CD4-positive, alpha-beta T cell treated with Interleukin-2 at 100 ng/mL for 4 hours (primary cell): ENCODE measurements at places on chromosomes 3 and 15.

DNA sequence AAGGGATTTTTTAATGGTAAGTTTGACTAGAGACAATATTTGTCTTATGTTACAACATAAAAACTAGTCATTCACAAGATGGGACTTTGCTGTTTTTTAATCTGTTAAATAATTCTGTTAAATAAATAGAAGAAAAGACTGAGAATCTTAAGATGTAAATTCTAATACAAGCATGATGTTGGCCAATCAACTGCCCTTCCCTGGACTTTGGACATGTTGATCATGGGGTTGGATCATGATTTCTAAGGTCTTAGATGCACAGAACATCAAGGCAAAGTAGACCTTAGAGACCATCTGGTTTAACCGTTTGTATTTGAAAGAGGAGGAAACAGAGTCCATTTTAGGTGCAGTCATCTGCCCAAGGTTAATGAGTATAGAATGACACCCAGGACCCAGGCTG is 10.9 kb downstream of the MASP1 start:
- DNase-seq, result no peak

DNA sequence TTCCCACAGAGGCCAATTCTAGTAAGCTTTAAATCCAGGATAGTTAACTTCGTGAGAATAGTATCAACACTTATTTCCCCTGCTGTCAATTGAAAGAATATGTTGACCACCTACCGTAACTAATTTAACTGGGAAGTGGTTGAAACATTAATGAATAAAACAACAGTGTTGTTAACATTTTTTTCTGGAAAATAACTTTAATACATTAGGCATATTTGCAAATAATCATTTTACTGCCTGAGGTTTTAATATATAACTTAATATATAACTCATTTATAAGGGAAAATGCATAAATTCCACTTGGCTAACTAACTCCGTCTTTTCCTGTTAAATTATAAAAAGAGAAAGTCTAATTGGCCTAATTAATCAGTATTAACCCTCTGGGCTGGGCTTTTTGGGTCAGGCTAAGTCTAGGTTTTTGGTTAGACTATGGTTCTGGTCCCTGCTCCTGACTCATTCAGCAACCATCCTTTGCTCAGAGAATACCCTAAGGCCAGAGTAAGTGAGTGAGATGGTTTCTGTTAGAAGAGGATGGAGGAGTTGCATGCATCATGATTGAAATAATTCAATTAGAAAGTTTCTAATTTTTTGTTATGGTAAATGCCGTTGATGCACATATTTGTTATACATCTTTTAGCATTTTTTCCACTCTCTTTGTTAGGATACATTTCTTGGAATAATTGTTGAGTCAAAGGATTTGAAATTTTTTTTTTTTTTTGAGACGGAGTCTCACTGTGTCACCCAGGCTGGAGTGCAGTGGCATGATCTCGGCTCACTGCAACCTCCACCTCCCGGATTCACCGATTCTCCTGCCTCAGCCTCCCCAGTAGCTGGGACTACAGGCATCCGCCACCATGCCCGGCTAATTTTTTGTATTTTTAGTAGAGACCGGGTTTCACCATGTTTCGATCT is 10.8 kb upstream of the SKIL start:
- no peak for DNase-seq

GRCh38 chr3:15281817-15282216 is 50.6 kb downstream of the SH3BP5 start:
- DNase-seq, result no peak

- DNase-seq, result peak; percentile 19
Measured at GRCh38 chr3:112097378-112097777, 11.2 kb downstream of the C3orf52 start.

GRCh38 chr3:154178172-154178571 is 57.0 kb downstream of the ARHGEF26 start:
- no peak for DNase-seq

- DNase-seq, result no peak
Measured at GRCh38 chr3:177488740-177489139, 291.5 kb upstream of the TBL1XR1 start.

GRCh38 chr3:191388823-191389222 is 58.5 kb upstream of the UTS2B start:
- DNase-seq, result no peak

DNA sequence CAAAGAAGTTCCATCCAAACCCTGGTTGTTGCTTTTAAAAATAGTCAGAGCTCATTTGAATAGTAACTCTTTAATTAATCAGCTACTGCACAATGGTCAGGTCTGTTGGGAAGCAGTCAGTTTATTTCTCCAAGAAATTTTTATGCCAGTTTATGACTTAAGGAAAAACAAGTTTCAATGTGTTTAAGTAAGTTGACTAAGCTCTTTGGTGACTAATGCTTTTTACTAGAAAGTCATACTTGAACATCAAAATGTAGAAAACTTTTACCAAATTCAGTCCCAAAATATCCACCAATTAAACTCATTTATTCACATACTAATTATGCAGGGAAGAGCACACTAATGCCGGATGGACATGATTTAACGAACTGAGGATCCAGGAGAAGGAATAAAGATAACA is 22.1 kb downstream of the PRICKLE2 start:
- no peak for DNase-seq

GRCh38 chr3:10813425-10813824 is 2.6 kb upstream of the SLC6A11 start:
- no peak for DNase-seq

DNA sequence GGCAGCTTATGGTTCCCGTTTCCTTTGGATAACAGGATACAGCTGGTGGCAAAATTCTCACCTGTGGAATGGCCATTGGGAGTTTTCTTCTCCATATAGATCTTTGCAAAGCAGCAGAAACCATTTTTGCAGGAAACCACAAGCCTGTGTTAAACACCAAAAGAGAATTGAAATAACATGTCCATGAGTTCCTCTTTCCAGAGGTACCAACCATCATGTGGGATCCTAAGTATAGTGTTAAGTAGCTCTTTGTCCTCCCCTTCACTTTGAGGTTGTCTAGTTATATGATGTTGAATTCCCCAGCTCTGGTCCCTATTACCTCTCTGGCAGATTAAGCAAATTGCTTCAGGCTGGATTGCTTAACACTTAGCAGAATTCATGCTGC is 94.9 kb downstream of the AKAP13 start:
- DNase-seq, result no peak

GRCh38 chr3:188165596-188165995 is 11.6 kb downstream of the LPP start:
- peak; percentile 27 for DNase-seq

- DNase-seq, result no peak
Measured at GRCh38 chr3:195467641-195468390, 25.0 kb upstream of the ACAP2 start.

GRCh38 chr3:135366816-135367215 is 571.8 kb downstream of the EPHB1 start:
- DNase-seq, result no peak

GRCh38 chr3:138608322-138609135 is at the start of gene FAIM:
Gene FAIM (plus strand): TSS chr3:138608771. CDS start chr3:138619727, 10,956 bp downstream.
- DNase-seq, result peak; percentile 66

GRCh38 chr3:159910991-159911663 is 77.5 kb upstream of the IL12A start:
- no peak for DNase-seq

DNA sequence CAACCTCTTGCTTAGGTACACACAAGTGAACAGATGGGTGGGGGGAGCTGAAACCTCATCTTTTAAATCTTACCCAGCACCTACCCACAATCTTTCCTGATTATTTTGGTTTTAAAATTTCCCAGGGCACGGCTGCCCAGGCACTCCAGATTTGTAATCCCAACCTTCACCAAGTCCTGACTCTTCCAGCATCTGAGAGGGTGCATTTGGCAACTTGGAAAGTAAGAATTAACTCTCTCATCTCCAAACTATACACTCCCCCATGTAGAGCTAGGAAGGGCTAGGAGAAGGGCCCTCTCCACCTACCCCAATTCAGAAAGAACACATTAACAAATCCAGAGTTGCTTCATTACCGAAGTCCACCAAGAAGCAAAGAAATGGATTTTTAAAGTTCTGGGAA is 41.7 kb upstream of the PRICKLE2 start:
- DNase-seq, result no peak

GRCh38 chr15:35095941-35096340 is 10.8 kb upstream of the NANOGP8 start:
- DNase-seq, result no peak

DNA sequence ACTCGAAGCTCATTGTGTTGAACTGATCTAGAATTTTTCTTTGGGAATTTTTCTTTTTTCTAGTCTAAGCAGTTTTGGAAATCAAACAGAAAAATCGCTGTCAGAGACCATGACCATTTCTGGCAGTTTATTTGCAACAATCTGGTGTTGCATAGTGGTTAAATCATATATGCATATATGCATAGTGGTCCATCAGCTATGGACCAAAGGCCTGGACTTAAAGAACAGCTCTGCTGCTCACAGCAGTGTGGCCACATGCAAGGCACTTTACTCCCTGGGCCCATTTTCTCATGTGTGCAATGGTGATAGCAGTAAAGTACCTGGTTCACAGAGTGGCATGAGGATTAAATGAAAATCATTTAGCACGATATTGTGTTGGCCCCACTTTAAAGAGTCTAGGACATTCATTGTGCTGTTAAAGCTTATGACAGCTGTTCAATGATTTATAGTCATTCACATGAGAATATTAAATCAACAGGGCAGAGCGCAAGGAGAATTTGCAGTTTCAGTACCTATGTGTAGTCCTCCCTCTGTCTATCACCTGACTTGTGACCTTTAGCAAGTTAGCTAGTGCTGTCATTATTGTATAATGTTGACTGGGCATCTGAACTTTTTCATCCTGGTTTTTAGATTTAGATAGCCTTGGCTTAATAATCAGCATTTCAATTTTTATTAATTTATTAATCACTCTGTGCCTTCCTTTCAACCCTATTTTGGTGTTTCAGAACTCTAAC is 46.4 kb downstream of the BLM start:
- DNase-seq, result no peak
